Esophagus mucosa (tissue), 1 donor: ENCODE measurements at places on chromosomes 3 and 15. TPM values are rescaled to one million over a fixed set of nuclear protein-coding genes. Genes with fewer than 3 reads are reported as not detected.

The SMAD6 gene
- 1.2 TPM for total RNA-seq

The RAB43 gene
- total RNA-seq: 7.8 TPM

The TMCO5A gene
- not detected for total RNA-seq

The CEMIP gene
- 17.3 TPM for total RNA-seq

The MASP1 gene
- 1.6 TPM for total RNA-seq

The P2RY14 gene
- total RNA-seq: 0.88 TPM

The LRRIQ4 gene
- not detected for total RNA-seq

The DISP2 gene
- 0.28 TPM for total RNA-seq
